ENCODE measurements at places on chromosomes 5 and 9.

GRCh38 chr5:147391781-147392180 is 118.1 kb downstream of the DPYSL3 start:
- no peak for DNase-seq

- DNase-seq = no peak
Observed at GRCh38 chr9:92740446-92740961, 24.1 kb downstream of the BICD2 start.

- no peak for DNase-seq
Observed at GRCh38 chr5:149094996-149095395, 32.1 kb upstream of the SH3TC2 start.

- DNase-seq = no peak
Observed at GRCh38 chr5:164869325-164869724, 1363.9 kb downstream of the MAT2B start.

GRCh38 chr9:71506821-71507220 is 261.5 kb downstream of the CEMIP2 start:
- DNase-seq = no peak

DNA sequence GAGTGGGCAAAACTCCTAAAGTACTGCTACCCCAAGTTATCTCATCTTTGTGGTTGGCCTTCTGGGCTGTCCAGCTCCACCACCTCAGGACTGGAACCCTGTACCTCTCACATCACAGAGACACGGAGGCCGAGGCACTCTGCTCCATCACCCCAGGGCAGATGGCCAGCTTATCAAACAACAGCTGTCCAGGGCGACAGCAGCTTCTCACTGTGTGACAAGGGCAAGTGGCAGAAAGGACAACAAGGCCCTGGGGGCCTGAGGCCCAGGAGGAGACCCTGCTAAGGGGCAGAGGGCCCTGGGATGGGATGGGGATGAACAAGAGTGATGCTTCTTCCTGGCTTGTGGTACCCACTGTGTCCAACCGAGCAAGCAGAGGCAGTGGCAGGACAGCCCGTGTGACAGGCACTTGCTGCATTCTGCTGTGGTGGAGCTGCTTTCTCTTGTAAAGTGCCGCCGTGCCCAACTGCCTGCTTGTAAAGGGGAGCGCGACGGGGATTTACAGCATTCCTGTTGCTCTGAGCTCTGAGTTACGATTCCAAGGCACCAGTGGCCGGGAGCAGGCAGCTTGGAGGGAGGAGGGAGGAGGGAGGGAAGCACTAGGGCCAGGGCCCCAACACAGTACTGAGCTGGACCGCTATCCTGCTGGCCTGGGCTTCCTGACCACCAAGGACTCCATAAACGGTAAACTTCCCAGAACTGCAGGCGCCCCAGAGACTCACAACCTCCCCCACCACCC is 71.2 kb downstream of the SHB start:
- DNase-seq = no peak

GRCh38 chr9:14652729-14653377 is 40.4 kb downstream of the ZDHHC21 start:
- DNase-seq = peak; percentile 16

- DNase-seq = no peak
Observed at GRCh38 chr9:74499111-74499601, 2.0 kb downstream of the RORB start.

GRCh38 chr9:3863686-3864085 is 337.9 kb upstream of the RFX3 start:
- DNase-seq = no peak

GRCh38 chr9:86907346-86907745 is 40.0 kb downstream of the GAS1 start:
- no peak for DNase-seq

DNA sequence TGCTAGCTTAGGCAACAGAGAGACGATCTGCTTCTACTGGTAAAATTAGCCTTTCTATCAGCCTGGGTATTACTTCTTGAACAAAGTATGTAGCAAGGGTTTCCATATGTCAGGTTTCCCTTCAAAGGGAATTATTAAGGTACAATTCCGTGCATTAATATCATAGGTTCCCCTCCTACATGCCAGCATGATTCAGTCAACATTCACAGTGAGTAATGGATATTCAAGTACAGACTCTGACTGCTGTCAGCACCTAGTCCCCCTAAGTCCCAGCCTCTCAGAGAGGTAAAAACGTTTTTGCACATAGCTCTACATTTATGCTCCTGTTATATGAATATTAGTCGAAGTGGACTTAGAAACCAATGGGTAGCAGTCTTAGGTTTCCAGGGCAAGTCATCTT is 322.4 kb upstream of the CCNG1 start:
- DNase-seq = no peak

- peak; percentile 42 for DNase-seq
Observed at GRCh38 chr9:35907711-35908503, 1.4 kb upstream of the SPAAR start.

DNA sequence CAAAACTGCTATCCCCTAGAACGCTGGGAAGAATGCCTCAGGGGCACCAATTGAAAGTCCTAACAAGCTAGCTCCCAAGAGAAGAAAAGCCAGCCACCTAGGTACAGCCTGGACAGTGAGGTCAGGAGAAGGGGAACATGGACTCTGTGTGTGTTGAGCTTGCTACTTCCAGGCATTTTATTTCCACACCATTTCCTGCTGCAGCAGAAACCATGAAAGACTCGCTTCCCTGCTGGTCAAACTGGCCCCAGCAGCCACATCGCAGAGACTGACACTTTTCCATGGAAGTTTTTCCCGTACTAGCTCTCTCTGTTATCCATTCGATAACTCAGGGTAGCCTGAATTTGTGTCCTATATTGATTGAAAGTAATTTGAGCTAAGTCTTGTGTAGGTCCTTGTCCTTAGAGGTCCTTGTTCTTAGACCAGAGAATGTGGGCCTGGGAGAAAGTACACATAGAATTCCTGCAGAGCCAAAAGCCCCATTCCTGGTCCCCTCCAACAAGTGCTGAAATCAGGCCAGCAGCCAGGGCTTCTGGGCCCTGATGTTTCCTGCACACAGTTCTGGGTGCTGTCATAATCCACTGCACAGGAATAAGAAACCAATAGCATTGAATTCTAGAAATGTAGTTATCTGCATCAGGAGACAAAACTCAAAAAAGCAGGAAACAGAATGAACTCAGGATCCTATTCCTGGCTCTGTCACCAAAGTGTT is 96.6 kb downstream of the BRINP1 start:
- no peak for DNase-seq

DNA sequence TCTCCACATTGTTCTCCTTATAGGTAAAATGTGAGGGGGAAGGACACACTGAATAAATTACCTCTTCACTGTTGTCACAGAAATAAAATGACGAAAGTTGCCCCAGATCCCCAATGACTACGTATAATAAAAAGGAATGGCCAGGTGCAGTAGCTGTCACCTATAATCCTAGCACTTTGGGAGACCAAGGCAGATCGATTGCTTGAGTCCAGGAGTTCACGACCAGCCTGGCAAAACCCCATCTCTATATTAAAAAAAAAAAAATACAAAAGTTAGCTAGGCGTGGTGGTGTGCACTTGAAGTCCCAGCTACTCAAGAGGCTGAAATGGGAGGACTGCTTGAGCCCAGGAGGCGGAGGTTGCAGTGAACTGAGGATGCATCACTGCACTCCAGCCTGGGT is 82.2 kb upstream of the APC start:
- no peak for DNase-seq

- no peak for DNase-seq
Observed at GRCh38 chr5:8520917-8521316, 652.0 kb downstream of the MTRR start.

DNA sequence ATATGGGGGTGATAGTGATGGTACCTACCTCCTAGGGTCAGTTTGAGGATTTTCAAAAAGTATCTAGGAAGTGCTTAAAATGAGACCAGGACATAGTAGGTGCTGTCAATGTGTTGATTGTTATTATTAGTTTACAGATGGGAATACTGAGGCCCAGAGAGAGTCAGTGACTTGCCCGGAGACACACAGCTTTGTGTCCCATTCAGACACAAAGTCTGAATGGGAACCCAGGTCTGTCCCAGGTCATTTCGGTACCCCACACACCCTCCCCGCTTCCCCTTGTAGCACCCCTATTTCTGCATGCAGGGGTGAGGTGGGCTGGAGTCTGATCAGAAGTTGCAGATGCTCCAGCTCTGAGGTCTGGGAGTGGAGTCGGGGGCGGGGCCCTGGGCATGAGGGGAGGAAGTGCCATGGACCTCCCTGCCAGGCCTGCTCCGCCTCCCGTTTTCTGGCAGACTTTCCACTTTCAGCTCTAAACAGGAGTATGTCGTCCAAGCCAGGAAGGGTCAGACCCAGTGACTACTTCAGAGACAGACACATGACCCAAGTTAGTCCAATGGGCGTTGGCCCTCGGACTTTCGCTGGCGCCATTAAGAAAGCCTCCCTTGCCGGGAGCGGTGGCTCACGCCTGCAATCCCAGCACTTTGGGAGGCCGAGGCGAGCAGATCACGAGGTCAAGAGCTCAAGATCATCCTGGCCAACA is 3.2 kb upstream of the DBN1 start:
- DNase-seq = no peak

DNA sequence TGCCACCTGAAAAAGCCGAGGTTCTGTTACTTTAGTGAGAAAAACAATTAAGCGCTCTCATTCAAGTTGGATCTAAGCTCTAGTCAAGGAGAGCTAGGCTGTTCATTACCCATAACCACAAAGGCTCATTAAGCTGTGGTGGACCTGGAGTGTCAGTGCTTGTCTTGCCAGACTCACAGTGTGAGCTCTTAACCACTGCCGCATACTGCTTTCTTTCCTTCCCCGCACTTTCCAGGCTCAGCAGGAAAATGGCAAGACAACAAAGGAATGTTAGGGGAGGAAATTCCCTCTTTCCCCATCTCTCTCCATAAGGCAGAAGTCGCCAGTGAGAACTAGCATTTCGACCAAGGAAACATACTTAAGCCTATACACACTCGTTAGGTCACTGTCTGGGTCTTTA is 467.3 kb downstream of the ENC1 start:
- DNase-seq = no peak

DNA sequence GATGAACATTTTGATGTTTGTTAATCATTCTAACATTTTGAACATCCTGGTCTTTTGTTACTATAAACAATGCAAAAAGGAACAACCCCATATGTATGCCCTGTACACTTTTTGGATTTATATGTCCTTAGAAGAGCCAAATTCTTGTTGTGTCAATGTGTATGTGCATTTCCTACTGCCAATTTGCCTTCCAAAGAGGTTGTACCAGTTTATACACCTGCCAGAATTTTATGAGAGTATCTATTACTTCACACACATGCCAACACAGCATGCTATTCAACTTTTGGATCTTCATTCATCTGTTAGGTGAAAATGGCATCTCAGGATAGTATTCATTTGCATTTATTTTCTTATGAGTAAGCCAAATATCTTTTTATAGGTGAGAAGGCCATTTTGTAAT is 162.0 kb upstream of the SEMA6A start:
- no peak for DNase-seq

DNA sequence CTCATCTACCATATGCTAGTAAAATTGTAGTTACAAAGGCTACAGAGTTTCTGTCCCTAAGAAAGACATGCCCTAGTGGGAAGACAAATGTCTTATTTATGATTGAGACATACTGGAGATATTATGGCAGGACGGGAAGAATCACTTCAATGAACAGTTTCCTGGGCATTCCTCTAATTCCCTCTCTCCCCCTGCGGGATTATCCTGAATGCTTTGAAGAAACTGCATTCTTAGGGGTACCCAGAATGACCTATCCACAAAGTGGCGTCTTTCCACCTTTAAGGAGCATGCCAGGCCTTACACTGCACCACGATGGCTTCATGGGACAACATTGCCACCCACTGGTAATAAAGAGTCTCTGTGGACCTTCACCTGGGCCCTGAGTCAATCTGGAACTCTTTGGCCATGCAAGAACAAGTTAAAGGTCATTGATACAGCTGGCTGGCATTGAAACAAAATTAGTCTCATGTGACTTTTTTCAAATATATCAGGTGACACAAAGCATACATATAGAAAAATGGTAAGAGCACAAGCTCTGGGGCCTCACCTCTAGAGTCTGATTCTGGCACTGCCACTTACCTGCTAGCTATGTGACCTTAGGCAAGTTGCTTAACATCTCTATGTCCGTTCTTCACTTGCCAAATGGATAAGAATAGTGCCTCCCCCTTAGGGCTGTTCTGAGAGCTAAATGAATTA is 32.0 kb downstream of the ANKRD55 start:
- peak; percentile 77 for DNase-seq

Data from NCI-H2171 treated with DMSO at 0.1 percent for 48 hours (cell line).